Neural progenitor cell (in vitro differentiated cells): ENCODE measurements at places on chromosomes 7 and 10.
A peak's percentile ranks its signal among the peaks of the same experiment; 100 is the strongest.

DNA sequence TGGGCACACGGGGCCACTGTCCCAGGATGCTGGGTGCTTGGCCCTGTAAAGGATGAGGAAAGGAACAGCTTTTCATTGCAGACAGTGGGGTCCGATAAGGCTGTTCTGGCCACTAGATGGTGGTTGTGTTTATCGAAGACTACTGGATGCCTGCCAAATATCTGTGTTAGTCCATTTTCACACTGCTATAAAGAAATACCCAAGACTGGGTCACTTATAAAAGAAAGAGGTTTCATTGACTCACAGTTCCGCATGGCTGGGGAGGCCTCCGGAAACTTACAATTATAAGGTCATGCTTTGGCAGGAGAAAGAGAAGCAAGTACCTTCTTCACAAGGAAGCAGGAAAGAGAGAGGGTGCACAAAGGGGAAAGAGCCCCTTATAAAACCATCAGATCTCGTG lies 32.2 kb upstream of the GARS1 start:
- DNase-seq: no peak

DNA sequence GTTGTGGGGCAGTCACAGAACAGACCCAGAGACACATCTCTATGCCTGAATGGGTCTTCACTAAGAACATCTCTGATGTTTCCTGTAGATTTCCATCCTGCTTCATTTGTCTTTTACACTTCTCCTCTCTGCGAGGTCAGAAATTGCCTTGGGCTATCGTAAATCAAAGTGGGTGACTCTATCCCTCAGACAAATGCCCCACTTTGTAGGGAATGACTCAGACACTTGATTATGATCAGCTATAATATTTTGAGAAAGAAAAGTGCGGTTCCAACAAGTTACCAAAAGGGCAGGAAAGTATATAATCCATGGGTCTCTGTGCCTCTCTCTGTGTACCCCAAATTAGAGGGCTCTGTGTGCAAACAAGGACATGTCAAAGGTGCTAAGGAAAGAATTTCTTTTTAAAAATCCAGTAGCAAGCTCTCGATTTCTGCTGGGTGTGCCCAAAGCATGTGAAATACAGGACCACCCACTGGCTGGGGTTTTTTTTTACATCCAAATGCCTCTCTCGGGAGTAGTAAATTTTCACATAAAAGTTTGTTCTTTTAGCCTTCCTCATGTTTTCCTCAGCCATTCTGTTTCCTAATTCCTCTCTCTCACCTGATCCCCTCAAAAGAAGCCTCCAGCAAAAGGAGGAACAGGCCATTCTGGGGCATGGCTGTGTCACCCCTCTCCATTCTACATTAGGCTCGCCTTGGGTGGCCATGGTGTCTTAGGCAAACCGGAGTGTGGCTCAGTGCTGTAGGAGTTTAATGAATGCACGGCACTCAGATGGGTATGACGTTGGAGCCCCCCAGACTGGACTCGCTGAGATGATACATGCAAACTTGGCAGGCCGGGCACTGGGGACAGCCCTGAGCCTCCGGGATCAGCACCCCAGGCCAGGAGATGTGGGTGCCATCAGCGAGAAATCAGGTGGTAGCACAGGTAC lies 6.3 kb upstream of the OPN4 start:
- DNase-seq: no peak

DNA sequence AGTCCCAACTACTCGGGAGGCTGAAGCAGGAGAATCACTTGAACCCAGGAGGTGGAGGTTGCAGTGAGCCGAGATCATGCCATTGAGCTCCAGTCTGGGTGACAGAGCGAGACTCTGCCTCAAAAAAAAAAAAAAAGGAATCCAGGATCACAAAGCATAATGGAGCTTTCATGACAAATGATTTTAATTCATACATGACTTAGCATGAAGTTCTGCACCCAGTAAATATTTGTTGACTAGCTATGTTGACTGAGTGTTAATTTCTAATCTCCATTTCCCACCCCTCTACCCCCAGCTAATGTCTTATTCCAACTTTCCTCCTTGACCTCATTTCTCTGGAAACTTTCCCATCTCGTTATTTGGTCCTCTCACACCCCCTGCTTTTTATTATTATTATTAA lies 53.3 kb downstream of the ATOH7 start:
- DNase-seq: no peak

DNA sequence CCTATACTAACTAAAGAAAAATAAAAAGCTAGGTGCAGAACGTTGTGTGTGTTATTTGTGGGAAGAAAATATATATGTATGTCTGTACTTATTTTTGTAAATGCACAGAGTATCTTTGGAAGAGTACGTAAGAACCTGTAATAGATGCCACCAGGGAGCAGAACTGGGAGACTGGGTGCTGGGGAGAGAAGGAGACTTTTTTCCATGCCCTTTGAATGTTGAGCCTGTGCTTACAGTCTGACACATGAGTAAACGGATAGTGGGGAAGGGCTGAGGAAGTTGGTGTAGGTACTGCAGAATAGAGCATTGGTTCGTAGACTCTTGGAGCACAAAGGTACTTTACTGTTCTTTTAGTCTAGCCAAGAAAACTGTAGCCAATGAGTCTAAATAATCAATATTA lies 1.3 kb upstream of the SCRN1 start:
- no peak for DNase-seq

DNA sequence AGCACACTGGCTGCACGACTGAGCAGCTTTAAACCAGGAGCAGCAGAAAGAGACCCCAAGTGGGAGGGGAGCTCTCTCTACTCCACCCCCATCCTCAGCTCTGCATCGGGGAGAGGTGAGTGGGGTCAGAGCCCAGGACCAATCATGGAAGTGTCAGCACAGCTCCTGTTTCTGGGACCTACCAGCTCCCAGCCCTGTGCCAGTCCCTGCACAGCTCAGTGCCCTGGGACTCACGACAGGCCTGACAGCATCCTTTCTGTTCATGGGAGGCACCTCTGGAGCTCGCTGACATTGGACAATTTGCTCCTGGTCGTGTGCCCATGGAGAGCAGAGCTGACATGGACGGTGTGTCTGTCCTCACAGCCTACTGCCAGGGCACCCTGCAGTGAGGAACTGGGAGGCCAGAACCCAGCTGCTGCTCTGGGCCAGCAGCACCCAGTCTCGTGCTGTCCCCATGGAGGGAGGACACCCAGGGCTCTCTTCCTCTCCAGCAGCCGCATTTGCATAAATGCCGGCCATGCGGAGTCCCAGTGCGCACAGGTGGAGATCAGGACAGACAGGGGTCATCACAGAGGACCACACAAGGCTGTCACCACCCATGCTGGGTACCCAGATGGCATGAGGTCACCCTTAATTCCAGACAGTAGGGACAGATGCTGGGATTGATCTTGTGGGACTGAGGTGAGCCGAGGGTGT lies 45.9 kb upstream of the MSMB start:
- DNase-seq: no peak

DNA sequence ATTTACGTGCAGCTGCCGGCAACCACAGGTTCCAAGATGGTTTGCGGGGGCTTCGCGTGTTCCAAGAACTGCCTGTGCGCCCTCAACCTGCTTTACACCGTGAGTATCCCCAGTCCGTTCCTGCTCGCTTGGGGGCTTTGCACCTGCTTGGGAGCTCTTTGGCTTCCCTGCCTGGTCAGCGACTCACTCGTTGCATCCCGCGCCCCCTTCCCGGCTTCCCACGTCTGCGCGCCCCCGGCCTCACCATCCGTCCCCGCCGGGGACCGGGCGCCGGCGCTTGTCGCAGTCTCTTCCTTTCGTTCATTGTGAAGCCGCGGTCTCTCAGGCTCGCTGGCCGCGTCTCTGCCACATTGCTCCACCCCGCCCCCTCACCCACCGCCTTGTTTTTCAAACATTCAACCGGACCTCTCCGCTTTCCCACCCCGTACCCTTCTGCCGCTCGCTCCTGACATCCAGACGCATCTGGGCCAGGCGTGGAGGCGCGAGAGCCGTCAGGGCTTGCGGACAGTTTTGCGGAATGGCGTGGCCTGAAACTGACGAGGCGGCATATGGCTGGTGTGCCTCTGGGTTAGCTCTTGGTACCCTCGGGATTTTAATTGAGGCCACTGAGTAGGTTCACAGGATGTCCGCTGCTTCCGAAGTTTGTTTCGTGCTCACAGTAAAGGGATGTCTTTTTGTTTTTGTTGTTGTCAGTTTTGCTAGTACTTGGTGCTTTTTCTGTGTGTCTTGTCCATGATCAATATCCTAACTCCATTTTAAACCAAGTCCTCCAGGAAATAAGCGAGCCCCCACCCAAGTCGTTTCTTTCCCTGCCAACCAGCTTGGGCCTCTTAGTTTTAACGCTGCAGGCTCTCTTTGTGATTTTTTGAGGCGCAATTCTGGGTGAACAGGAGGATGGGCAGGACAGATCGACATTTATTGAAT lies 639 bp downstream of the TSPAN13 start:
- DNase-seq: peak; percentile 89

DNA sequence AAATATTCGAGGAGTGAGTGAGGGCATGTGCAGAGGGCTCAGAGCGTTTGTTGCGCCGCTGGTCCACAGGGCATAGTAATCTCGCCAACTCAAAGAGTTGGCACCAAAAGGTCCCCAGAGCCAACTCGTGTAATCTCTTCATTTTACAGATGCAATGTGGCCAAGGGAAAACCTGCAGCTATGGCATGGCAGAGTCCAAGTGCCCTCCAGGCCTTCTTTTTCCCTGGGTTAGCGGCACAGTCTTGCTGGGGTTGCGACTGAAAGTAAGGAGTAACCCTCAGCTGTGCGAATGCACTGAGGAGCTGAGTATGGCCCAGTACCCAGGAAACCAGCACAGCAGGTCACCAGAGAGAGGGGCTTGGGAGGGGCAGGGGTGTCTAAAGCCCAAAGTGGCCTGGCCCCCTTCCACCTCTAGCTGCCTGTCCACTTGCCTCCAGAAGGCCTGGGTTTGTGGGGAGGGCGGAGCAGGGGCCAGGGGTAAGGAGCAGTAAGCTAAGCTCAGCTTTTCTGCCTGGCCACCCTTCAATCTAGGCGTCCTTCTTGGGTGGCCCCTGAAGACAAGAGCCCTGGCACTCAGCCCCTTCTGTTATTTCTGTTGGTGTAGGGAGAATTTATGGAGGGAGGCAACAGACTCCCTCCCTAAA lies 3.3 kb upstream of the GAD2 start:
- DNase-seq: peak; percentile 82

DNA sequence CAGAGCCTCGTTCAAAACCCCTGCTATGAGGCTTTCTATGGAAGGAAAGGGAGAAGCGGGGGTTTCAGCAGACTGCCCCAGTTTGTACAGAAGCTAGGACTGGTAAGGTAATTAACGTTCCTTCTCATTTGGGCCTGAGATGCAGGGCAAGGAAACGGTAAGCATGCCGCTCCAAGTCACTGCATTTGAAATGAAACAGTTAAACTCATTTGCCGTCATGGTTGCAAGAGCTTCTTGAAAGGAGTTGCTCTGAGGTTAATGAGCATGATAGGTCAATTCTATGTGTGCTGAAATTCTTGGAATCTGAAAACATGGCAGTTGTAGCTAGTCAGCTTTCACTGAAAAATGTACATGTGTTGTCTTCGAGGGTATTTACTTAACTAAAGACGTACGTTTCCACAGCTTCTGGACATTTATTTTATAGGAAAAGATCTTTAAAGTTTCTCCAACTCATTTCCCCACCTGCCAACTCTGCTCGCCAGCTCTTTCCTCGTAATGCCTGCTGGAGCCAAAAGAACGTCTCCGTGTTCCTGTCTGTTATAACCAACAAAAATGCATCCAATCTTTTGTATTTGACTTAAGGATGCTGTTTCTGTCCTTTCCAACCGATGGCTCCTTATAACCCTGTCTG lies 73.3 kb downstream of the ADAM12 start:
- DNase-seq: no peak

DNA sequence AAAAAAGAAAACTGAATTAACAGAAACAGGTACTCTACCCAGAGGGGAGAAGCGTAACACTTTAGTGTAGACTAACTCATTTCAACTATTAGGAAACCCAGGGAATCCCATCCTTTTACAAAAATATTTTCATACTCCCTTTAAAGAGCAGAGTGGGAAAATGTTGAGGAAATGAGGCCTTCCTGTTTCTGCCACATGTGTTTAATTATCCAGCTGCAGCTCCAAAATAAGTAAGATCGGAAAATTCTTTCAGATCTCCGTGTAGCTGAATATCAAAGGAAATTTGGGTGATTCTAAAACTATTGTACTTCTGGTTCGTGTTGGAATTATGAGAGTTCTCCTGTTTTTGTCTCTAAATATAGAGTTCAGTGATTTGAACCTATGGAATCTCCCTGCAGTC lies 58.0 kb upstream of the CAV2 start:
- no peak for DNase-seq

DNA sequence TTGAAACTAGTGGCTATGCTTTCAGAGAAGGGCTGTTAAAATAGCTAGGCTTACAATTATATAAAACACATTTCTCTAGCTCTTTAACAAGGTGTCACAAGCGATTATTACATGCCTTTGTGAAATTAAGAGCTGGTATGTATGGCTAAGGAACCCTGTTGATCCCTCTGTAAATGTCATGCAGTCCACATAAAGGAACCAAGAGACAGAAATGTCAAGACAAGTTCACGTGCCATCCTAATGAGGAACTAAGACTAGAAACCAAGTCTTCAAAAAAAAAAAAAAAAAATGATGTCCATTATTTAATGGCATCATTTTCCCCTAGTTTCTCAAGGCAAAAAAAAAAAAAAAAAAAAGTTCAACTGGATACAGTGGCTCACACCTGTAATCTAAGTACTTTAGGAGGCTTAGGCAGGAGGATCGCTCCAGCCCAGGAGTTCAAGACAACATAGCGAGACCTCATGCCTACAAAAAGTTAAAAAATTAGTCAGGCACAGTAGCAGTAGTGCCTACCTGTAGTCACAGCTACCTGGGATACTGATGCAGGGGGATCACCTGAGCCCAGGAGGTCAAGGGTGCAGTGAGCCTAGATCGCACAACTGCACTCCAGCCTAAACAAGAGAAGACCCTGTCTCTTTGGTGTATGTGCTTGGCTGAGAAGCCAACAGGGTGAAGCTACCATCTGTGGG lies 63.4 kb downstream of the SRPK2 start:
- DNase-seq: no peak

- peak; percentile 44 for DNase-seq
Observed at GRCh38 chr10:122286867-122287266, 15.8 kb downstream of the BTBD16 start.

DNA sequence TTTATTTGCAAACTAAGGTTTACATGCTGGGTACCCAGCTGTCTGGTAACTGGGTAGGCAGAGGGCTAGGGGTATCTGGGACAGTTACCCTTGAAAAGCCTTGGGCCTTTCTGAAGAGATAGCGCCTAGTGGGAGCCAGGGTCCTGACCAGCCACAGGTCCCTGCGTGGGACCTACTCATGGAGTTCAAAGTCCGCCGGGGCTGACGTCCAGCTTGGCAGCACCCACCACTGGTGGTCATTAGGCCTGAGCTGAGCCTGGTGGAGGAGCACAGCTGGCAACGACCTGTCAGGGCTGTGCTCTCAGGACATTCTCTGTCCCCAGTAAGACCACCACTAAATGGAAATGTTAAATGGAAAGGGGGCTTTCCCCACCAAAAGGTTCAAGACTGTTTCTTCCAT lies 20.0 kb downstream of the GUSB start:
- DNase-seq: no peak

GRCh38 chr10:78471326-78471722 lies 437.7 kb downstream of the RPS24 start:
- DNase-seq: no peak

DNA sequence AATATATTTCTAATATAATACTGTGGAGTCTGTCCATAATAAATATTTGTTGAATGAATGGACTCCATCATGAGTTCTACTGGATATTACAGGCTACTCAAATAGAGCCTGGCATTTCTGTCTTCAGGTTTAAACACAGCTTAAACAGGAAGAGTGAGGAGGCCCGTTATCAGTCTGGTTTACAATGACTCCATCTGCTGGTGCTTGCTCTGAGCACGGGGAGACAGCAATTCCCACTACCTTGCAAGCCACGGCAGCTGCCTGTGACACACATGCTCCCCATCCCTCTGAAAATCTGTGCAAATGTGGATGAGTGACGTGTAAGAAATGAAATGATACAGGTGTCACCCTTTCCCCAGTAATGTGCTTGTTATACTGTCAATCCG lies 293.5 kb upstream of the IMMP2L start:
- DNase-seq: peak; percentile 11
